ENCODE measurements at places on chromosomes 7 and 10.

GRCh38 chr7:40805361-40805760 lies 670.6 kb downstream of the SUGCT start:
- no peak for DNase-seq

DNA sequence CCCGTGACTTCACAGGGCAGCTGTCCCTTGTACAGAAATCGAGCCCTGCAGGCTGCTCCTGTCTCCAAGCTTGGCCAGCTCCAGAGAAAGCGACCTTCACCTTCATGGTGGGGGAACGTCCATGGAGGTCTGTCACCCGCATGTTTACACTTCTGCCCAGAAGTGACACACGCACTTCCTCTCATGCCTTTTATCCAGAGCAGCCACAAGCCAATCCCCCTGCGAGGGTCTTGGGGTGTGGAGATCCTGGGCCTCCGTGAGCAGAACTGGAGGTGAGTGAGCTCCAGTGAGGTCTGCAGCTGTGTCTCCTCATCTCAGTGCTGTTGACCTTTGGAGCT lies 139.0 kb upstream of the TNS3 start:
- no peak for DNase-seq

DNA sequence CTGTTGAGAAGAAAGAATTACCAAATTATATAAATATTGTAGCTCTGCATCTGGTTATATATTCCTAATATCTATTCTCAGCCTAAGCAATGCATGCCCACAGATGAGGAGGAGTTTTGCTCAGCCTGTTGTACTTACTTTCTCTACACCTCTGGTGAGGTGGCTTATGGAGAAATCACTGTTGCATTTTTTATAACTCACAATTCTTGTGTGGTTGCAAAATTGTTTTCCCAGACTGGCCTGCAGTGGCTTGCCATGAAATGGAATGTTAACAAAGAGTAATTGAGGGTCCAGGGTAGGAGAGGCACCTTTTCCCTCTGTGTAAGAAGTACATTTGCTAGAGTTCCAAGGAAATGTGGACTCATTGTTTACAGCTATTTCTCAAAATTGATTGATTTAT lies 202.0 kb upstream of the SEMA3E start:
- no peak for DNase-seq

GRCh38 chr10:3959370-3960325 lies 174.6 kb upstream of the KLF6 start:
- no peak for DNase-seq

GRCh38 chr10:126930131-126930882 lies 25.1 kb downstream of the DOCK1 start:
- no peak for DNase-seq

DNA sequence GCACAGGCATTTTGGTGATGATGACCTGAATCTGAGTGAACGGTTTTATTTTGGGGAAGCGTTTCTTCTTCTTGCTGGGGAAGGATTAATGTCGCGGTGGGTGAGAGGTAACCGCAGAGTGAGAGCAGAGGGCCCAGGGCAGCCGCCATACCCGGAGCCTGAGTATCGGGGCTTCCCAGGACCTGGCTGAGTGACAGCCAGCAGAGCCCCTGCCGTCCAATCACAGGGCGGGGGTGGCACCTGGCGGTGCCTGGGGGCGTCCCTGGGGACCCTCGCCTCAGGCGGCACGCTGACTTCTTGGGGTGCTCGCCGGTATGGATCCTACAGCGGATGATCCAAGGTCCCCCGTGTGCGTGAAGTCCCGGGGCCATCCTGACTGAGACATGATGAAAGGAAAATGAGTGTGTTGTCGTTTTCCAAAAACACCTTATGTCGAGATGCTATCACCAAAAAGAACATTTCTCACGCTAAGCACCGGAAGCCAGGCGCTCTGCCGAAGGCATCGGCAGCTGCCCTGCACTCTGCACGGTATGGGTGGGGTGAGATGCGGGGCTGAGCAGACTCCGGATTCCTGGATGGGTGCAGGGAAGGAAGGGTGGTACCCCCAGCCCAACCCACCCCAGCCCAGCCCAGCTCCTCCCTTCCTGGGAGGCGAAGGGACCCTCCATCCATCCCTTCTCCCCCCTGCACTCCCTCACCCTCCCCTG lies 227.9 kb upstream of the SHH start:
- DNase-seq: no peak

GRCh38 chr10:61903928-61904344 lies 2.4 kb downstream of the ARID5B start:
- DNase-seq: no peak

GRCh38 chr10:125226005-125226404 lies 65.6 kb upstream of the CTBP2 start:
- DNase-seq: no peak

- DNase-seq: no peak
Observed at GRCh38 chr10:124705817-124706461, 38.2 kb downstream of the FAM53B start.

GRCh38 chr7:73340514-73340913 lies 12.6 kb downstream of the FKBP6 start:
- no peak for DNase-seq

DNA sequence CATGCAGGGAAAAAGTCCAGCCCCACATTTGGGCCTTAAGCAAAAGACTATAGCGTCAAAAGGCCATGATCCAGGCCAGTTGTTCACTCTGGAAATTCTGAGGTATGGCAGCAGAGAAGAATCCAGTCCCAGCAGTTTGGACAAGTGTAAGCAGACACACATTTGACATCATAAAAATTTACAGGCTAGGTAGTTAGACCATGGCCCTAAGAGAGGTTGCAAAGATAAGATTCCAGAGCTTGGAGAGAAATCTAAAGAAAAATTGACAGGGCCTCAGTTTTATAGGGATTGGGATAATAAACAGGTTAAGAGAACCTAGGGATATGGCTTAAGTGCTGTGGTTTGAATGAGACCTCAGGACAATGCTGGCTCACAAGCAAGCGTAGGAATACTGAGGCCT lies 884.4 kb upstream of the SORCS1 start:
- no peak for DNase-seq

Measured in LoVo (cell line).